ENCODE measurements at places on chromosomes 7 and 10.

DNA sequence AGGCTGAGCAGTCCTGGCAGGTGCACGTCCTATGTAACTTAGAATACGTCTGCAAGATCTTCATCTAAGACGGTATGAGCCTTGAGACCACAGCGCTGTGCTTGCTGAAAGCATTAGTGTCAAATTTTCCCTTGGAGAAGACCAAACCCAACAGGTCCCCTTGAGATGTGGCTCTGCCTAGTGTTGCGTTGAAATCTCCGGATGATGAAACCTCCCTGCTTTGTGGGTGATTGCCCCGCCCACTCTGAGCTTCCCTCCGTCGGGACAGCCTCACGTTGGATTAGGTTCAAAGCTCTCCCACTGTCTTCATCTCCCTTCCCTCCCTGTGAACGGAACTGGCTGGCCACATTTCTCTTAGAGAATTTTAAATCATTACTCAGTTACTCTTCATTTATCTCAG is 102.0 kb downstream of the ADARB2 start:
- DNase-seq: no peak

GRCh38 chr10:9577746-9578145 is 1439.9 kb upstream of the CELF2 start:
- DNase-seq: no peak

DNA sequence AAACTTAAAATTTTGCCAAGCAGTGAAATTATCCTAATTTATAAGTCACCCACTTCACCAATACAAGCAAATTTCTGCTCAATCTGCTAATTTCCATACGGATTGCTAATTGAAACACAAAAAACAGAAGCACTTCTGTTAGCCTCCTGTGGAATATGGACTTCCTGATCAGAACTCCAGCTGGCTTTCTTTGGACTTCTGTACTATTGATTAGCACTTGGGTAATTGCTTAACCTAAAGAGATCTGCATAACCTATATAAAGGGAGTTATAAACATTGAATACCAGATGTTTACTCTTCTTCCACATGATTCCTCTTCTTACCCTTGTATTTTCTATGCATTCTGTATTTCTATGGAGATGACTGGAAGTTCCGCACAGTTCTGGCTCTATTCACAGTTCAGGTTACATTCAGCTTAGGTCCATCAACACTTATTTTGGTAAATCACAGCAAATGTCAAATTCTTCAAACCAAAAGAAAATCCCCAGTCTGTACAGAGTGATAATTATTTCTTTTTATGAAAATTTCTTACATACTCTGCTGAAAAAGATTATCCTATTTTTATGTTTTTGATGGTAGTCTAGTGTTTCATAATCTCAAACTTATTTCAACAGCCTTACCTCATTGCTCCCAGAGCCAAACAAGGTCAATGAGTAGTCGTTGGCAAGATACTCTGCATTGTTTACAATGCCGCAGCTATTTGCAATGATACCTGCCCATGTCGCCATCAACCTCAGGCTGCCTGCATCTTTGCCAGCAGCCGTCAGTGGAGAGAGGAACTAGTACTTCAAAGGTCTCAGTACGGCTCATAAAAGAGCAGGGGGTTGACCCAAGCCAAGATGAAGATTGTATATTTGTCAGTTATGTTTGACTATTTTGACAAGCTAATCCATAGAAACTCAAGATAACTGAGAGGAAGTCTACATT is 225.6 kb downstream of the AHR start:
- no peak for DNase-seq

- DNase-seq: no peak
Observed at GRCh38 chr7:9120331-9120730, 686.9 kb downstream of the NXPH1 start.

DNA sequence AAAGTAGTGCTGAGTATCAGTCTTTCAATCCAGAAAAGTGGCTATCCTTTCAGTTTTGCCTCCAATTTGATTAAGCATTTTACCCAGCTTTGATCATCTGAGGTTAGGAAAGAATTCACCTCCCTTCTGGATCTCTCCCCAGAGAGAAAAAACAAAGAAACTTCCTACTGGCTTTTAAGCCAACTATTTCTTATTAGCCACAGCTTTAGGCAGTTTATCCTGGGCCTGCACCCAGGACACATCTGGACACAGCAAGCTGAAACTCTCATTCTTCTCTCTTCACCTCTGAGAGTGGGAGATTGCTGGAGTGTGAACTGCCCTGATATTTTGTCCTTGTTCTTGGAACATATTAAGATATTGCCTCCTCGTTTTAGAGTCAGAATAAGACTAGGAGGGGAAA is 43.5 kb upstream of the LSM8 start:
- no peak for DNase-seq

DNA sequence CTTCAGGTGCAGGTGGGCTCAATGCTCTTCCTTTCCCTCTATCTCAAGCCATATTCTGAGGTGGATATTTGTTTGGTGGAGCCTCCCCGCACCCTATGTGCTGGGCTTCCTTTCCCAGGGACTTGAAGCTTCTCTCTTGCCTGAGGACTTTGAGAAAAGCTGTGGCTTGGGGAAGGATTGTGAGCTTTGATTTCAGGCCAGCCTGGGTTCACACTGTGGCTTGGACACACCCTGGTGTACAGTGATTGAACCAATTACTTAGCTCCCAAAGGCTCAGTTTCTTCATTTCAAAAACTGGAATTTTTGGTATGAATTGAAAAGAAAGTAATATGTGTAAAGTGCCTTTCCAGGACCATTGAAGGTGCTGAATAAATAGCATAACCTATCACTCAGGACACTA is 224.5 kb upstream of the GLI3 start:
- DNase-seq: no peak

DNA sequence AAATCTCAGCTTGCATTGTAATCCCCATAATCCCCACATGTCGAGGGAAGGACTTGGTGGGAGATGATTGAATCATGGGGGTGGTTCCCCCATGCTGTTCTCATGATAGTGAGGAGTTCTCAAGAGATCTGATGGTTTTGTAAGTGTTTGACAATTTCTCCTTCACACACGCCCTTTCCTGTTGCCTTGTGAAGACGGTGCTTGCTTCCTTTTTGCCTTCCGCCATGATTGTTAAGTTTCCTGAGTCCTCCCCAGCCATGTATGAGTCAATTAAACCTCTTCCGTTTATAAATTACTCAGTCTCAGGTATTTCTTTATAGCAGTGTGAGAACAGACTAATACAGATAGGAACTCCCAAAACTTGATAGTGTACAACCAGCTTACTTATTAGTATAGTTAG is 98.6 kb downstream of the CREM start:
- no peak for DNase-seq

- DNase-seq: no peak
Observed at GRCh38 chr10:106506526-106507283, 657.8 kb downstream of the SORCS1 start.

DNA sequence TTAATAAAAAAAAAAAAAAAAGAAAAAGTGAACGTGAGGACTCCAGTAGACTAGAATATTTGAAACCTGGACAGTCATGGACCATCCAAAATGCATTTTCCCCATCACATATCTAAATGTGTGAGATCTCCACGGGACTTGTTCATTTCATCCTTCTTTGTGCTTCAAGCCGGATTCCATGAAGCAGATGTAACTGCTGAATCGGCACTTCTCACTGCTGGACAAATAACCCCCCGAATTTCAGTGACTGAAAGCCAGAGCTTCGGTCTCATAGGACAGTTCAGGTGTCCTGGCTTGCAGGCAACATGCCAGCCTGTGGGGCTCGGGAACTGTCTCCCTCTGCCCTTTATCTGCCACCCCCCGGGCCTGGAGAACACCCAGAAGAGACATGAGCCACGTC is 33.3 kb downstream of the RNF32 start:
- no peak for DNase-seq

DNA sequence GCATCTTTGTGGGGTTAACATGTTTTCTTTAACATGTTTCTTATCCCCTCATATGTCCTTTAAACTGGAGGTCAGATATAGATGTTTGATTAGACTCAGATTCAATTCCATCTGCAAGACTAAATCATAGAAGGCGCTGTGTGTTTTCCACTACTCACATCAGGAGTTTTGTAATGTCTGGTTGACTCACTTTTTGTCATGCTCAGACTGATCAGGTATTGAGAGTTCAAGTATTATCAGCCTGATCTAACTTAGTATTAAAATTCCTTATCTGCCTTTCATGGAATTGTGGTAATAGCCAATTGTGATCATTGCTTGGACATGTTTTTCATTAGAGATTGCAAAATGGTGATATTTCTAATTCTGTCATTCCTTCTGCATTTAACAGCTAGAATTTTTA is 30.2 kb downstream of the ENTPD7 start:
- DNase-seq: no peak

DNA sequence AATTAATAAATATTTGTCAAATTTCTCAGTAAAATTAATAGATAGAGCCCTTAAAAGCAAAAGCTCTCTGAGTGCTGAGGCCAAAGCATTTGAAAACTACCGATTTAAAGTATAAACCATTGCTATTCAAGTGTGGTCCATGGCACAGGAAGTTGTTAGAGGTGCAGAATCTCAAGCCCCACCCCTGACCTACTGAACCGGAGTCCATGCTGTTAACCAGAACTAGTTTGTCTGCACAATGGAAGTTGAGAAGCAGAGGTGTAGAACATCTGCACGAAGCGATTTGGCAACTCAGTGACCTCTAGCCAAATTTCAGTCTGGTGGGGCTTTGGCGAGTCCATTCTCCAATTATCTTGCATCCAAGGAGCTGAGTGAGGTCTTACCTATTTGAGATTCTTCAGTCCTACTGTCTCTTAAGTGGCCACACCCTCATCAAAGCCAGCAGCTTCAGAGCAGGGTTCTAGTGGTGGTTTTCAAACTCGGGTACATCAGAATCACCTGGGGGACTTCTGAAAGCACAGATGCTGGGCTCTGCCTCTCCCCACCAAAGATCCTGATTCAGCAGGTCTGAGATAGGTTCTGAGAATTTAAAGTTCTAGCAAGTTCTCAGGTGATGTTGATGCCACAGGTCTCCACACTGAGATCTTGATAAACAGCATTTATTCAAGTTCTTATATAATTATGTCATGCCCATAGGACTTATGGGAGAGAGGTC is 96.8 kb upstream of the SAMD8 start:
- DNase-seq: no peak

DNA sequence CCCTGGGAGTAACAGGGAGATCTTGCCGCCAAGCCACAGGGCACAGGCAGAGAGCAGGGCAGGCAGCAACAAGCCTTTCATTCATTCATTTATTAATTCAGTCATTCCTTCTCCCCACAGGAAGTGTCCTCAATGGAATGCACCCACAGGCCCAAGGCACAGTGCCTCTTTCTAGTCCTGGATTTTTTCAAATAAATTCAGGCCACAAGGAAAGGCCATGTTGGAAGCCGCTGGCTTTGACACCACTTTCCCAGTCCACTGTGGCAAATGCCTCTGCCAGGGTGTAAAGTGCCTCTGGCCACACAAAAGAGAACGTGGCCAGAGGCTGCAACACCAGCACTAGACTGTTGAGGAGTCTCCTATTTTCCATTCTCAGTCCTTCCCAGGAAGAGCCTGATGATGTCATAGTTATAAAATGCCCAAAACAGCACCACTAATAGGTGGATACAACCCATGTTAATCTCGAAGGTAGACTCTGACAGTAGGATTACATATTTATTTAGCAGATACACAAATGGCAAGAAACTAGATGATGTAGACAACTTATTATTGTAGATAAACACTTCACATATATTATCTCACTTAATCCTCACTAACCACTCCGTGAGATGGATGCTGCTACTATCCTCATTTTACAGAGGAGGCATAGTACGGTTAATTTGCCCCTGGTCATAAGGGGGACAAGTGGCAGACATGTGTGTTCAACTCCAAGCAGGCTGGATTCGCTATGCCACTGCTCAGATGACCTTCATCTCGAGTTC is 5.5 kb downstream of the JAZF1 start:
- DNase-seq: no peak

- peak; percentile 52 for DNase-seq
Observed at GRCh38 chr7:43648473-43649406, 65.8 kb downstream of the STK17A start.

GRCh38 chr7:18663321-18663720 is 167.8 kb downstream of the HDAC9 start:
- DNase-seq: no peak

DNA sequence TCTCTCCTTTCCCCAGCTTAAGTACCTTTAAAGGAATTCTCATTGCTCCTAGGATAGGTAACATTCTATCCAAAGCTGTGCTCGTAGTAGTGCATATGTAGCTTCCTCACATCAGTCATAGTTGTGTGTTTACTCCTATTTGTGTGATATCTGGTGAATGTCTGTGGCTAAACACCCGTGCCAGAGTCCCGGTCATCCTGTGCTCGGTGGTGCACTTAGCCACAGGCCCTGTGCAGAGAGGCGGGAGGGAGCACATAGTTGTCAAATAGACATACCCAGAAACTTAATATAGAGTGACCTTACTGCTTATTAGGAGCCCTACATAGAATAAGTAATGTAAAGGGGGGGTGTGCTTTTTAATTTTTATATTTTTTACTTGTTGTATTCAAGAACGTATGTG is 76.6 kb downstream of the RBM33 start:
- no peak for DNase-seq

DNA sequence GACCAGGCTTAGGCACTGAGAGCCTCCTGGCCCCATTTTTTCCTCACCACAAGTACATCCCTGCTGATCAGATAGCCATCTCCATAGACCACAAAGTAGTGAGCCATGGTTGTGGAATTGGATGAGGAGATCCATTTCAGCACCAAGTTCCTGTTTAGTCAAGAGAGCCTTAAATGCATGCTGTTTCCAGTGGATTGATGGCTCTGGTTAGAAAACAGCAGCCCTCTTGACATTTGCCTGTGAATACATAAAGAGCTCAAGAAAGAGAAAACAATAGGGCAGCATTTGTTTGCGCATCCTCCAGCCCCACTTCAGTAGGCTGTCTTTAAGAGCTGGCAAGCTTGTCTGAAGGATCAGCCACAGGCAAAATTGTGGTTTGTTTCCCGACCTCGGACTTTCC is 251.2 kb downstream of the POU6F2 start:
- DNase-seq: no peak
